A549 treated with Mapracorat at 1 μM for 4 hours (cell line): ENCODE measurements at places on chromosomes 7 and 10. TPM values are rescaled to one million over a fixed set of nuclear protein-coding genes. Genes with fewer than 3 reads are reported as not detected.

Gene DYNC1I1
- 0.12 to 0.21 TPM (median 0.14 TPM) in 5 replicates for total RNA-seq

Gene TET1
- 0.41 to 0.65 TPM (median 0.56 TPM) in 5 replicates for total RNA-seq

Gene XRCC2
- 3.5 to 4.9 TPM (median 4.7 TPM) in 5 replicates for total RNA-seq

Gene RFC2
- total RNA-seq, result 53.3 to 64.9 TPM (median 54.5 TPM) in 5 replicates

Gene DRGX
- total RNA-seq, result 0.05 TPM in 1 of 5 replicates, not detected in the others
